ENCODE measurements at places on chromosomes 12 and 14.
A peak's percentile ranks its signal among the peaks of the same experiment; 100 is the strongest.

DNA sequence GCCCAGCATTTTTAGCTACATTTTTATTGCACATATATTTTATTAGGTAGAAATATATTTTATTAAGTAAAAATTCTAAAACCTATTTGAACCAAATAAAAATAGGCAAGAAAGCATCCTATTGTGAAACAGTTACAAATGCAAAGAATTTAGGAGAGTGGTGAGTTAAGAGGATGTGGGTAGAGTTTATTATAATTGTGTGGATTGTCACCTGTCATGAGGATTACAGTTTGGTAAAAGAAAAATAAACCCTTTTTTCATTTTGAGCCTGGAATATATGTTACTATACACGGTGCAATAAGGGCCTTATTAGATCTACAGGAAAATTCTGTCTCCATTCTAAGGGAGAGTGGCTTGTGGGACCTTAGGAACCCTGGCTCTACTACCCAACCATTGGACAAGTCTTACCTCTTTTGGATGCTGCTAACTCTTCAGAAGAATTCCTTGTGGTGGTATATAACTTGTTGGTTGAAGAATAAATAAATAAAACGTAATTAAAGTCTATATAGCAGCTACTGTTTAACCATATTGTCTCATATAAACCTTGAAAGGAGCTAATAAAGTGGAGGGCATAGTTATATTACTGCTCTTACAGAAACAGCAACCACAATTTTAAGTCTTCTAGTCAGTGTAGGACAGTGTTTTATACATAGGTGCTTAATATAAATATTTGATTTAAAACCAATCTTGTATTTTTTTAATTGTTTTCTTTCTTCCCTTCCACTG, 67.8 kb downstream of the FGD4 start:
- no peak for DNase-seq

GRCh38 chr12:57129889-57130288, 1.6 kb downstream of the LRP1 start:
- no peak for DNase-seq

DNA sequence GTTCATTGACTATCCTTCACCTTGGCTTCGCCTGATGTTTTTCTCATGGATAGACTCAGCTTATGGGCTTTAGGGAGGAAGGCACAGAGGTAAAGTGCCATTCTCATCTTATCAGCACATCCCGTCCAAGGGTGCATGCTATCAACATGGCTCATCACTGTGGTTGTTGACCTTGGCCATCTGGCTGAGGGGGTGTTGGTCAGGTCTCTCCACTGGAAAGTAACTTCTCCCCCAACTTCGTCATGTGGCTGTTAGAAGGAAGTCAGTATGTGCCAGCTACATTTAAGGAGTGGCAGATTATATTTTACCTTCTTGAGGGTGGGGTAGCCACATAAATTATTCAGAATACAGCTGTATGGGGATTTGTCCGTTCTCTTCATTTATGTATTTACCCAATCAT, 68.9 kb downstream of the EML1 start:
- no peak for DNase-seq

DNA sequence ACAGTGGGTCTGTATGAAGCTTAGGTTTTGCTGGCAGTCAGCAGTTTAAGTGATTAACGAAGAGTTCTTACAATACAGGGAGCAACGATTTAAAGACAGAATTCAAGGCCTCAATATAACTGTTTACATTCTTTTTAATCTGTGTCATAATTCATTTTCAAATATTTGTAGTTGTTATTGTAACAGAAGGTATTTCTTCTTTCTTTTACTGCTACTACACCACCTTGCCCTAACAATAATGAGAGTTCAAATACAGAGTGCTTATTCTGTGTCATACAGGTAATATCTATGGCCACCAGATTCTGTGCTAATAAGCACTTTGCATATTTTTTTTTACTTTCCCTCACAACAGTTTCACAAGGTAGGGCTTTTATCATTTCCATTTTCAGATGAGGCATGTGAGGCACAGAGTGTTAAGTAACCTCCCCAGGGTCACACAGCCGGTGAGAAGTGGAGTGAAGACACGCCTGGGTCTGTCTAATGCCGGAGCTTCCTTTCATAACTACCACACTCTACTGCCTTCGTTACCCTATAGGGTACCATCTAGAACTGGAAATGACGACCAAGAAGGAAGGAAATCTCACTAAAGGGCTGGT, 81.9 kb downstream of the PELI2 start:
- DNase-seq = no peak

DNA sequence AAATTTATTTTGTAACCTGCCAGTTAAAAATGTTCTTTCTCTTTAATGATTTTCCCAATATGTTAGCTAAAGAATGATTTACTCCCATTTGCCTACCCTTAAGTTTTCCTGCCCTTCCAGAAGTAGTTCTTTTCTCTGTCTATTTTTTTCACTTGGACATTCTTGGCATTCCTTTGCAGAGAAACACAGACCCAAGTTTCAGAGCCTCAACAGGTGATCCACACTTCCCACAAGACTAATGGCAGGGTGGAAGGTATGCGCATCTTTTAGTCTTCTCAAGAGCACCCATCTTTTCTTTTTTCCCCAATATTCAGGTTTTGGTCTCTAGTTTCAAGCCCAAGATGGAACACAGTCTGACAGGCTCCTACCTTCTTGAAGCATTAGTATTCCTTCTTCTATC, 420.7 kb downstream of the ADAMTS20 start:
- DNase-seq = no peak

DNA sequence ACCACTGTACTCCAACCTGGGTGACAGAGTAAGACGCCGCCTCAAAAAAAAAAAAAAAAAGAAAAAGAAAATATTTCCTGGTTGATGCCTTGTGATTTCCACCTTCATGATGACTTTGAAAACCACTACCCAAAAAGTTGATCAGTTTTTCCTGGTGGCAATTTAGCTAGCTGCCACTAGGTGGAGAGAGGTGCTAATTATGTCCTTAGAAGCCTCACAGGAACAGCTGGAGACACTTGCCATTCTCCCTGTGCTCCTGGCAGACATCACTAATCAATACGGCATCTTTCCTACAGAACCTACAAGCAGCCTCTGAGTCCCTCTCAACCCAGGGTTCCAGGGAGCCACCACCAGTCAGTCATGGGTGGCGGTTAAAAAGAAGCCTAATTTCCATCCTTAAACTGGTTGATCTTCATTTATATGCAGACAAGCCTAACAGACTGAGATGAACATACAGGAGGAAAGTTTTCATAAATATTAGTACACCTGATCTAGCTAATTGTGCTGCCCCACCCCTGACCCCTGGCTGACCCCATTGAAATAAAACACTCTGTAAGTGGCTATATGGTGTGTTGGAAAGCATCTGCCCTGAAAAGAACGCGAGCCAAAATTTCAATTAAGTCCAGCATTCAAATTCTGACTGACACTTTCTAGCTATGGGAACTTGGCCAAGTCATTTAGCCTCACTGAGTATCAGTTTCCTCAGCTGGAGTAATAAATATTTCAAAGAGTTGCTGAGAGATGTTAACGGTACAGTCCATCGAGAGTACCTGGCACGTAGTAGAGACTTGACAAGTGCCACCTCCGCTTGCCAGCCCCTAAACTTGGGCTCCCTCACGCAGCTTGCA, 6.2 kb upstream of the OAS1 start:
- DNase-seq = peak; percentile 76

GRCh38 chr14:74720526-74720925, 7.6 kb downstream of the FCF1 start:
- DNase-seq = no peak

- no peak for DNase-seq
Measured at GRCh38 chr12:107282628-107283027, 189.3 kb upstream of the CRY1 start.

GRCh38 chr14:52780893-52781292, 10.5 kb downstream of the GNPNAT1 start:
- DNase-seq = no peak

DNA sequence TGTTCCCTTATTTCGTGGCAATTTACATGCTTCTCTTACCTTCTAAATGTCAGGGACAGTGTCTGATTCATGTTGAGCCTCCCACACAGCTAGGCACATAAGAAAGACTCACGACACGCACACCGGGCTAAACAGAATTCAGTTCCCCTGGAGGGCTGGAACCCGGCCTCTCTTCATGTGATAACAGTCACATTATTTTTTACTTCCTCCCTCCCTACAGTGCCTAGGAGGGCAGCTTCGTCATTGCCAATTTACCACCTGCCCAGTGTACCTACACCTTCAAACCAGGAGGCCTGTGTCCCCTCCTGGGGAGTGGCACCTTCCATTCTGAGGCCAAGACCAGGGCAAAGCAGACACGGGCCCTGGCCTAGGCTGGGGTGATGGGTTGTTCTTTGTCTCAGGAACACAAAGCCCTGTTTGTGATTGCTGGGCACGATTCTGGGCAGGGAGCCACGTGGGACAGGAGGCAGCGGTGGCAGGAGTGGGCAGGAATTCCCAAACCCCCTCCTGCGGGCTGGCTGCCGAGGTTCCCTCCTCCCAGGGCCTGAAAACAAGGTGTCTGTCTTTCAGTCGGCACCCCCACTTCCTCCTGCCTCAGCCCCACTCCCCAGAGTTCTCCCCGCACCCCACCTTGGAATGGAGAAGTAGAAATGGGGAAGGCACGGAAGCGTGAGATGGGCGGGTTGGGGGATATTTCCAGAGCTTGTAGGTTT, 6.8 kb upstream of the RASAL1 start:
- DNase-seq = no peak

GRCh38 chr12:127035011-127035879, 1231.7 kb upstream of the TMEM132C start:
- no peak for DNase-seq

- DNase-seq = no peak
Measured at GRCh38 chr12:49556391-49557186, 11.4 kb downstream of the MCRS1 start.

DNA sequence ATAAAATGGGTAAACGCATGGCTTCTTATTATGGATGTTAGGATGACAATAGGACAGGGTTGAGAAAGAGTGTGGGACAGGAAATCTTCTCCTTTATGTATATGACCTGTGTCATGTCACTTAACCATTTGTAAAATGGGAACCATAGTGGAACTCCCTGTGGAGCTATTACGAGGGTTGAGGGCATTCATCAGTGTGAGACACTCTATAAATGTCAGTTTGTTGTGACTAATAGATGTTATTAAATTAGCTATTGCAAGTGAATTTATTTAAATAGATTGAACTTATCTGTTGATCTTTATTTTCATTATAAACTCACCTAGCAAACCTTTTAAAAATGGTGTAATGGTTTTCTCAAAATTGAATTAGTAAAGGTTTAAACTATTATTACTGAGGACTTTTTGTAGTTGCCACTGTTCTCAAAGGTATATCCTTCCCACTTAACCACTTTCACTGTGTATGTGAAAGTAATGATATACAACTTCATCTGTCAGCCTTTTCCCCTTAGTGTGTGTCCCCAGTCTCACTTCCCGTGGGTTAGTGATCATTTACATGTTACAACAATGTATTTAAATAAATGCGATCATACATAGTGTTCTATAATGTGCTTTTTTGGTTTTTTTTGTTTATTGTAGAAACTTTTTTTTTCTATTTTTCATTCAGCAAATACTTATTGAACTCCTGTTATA, 17.1 kb downstream of the HELB start:
- no peak for DNase-seq

DNA sequence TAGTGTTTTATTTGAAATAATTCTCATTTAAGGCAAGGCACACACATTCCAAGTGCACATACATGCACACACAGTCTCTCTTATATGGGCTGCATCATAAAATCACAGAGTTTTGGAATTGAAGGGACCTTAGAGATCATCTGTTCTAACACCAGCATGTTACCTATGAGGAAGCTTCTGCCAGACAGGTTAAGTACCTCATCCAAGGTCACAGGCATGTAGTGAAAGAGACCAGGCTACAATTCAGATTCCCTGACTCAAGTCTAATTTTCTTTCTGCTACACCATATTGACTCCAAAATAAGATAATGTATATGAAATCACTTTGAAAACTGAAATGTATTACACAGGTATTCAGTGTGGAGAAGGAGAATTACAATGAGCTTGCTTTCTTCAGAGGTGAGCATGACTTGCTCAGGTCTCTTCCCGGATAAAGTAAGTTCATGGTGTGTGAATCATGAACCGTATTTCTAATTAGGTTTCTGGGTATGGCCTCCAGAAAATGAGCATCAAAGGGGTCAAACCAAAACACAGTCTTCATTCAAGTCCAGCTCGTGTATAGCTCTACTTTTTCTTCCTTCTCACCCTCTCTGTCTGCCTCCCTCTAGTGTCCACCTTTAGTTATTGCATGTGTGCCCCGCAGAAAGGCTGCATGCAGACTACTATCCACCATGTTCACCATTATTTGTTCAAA, 411.9 kb downstream of the FUT8 start:
- DNase-seq = peak; percentile 68

DNA sequence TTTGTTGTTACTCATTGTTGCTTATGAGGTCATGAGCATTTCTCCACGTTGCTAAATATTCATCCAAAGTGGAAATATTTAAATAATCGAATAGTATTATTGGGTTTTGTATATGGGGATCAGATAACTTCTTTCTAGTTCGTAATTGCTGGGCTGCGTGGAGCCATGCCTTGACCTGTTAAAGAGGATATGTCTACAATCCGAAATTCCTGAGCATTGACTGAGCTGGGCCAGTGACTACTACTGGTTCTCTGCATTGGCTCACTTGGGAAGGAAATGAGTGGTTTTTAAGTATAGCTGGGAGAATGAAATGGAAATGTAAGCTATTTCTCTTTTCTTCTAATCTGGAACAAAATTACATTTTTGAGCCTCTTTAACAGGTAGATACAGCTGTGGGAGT, 163.2 kb downstream of the RPL10L start:
- DNase-seq = no peak
